ENCODE measurements at places on chromosomes 3 and 15.

DNA sequence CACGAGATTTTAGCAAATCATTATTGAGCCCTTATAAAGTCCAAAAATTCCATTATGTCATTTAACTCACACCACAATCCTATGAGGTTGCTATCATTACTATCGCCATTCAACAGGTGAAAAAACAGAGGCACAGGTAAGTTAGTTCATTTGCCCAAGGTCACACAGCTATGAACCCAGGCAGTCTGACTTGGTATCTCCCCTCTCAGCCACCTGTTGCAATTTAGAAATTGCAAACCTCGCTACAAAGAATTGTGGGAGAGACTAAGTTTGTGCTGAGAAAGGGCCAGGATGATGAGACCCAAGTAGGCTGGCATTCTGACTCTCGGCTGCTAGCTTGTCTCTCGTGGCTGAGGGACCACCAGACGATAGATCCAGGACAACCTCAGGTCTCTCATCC is 57.7 kb downstream of the LMCD1 start:
- DNase-seq, result no peak

DNA sequence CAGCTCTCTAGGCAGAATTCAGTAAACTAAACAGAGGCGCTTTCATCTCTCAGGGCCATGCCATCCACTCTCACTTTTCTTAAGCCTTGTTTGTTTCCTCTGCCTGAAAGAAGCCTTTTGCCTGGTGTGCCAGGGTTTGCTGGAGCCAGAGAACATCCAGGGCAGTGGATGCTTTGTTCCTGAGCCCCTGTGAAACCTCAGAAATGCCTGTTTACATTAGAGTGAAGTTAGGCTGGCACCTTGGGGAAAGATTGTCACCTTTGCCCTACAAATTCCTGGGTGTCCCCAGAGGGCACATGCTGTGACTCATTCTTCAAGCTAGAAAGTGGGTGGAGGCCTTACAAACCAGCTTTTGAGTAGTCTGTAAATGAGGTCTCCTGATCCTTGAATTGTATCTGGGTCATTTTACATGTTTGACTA is 10.7 kb upstream of the TRAK1 start:
- DNase-seq, result no peak

- DNase-seq, result no peak
Observed at GRCh38 chr15:26595611-26596010, 177.3 kb downstream of the GABRB3 start.

DNA sequence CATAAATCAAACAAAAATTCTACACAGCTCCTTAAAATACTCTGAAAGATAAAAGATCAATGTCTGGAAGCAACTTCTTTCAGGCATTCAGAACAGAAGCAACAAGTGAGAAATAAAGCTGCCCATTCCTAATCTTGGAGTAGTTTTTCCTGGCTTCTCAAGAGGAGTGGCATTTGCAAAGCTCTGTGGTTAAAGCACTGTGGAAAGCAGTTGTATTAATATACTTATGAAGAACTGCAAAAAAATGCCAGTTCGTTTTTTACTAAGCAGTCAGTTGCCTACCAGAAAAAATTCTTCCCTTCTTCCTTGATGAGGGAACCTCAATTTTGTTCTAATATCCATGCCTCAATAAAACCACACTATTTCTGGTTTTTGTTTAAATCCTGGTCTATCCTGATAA is 197.8 kb downstream of the TNIK start:
- DNase-seq, result no peak

DNA sequence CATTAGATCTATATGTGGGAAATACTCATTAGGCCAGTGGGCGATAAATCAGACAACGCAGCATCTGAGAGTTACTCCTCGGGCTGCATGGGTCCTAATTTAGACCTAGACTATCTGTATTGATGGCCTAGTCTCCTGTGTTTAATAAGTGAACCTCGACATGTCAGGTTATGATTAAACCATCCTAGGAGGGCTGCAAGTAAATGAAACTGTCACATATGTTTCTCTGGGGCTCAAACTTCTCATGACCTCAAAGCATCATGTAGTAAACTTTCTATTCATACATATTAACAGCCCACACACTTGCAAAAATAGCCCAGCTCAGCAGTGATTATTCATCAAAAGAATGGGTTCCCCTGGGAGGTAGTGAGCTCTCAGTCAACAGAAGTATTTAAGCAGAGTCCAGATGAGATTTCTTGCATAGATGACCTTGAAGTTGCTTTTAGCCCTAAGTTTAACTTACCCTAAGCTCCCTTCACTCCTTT is 51.6 kb downstream of the RAB11A start:
- DNase-seq, result no peak

DNA sequence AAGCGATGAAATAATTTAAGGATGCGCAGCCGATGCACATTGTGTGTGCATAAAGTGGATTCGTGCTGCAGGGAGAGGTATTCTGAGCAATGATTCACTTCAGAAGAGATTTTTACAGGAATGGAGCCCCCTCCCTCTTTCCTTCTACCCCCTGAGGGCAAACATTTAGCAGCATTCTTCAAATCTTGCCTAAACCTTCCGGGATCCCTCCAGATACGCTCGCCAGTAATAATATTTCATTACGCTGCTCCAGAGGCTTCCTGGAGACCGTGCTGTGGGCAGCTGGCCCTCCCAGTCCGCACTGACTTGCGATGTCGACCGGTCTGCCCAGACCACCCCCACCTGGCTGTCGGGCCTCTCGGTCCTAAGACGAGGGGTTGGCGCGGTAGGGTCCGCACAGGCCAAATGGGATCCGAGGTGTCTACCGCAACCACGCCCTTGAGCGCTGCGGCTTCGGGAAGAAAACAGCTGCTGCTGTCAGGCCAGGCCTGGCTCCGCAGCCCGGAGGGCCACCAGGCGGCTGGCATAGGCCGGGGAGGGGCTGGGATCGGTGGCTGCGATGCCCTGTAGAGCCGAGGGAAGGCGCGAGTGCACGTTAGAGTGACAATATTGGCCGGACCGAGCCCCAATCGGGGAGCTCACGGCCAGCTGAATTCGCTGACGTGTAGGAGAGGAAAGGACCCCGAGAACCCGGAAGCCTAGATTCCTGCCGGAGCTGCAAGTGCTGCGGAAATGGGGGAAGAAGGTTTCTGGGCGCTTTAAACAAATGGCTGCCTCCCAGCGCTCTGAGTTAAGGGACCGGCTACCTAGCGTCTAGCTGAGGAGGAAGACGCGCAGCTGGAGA is 14.3 kb downstream of the ZIC4 start:
- DNase-seq, result peak; percentile 86

GRCh38 chr3:184177331-184177731 is 2.7 kb downstream of the AP2M1 start:
- no peak for DNase-seq

All from NCI-H524 treated with DMSO at 0.1 percent for 48 hours (cell line).